ENCODE measurements at places on chromosomes 2 and 18.

- DNase-seq: no peak
Observed at GRCh38 chr2:187875261-187876141, 321.3 kb upstream of the TFPI start.

DNA sequence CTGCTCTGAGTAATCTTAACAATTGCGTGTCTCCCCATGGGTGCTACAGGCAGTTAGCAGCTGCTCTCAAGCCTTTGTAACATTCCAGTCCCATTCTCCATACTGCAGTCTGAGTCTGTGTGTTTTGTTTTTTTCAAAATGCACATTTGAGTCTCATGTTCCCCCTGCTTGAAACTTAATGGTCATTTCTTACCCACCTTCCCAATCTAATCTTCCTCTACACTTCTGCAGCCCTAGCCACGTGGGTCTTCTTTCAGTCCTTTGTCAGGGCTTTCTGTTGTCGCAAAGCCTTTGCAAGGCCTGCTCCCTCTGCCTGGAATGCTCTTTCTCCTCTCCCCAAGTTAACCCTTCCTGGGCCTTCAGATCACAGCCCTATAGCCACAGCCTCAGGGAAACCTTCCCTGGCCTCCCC, 24.5 kb downstream of the ELAC1 start:
- DNase-seq: no peak

GRCh38 chr2:7552825-7553570, 635.8 kb downstream of the RNF144A start:
- DNase-seq: no peak

DNA sequence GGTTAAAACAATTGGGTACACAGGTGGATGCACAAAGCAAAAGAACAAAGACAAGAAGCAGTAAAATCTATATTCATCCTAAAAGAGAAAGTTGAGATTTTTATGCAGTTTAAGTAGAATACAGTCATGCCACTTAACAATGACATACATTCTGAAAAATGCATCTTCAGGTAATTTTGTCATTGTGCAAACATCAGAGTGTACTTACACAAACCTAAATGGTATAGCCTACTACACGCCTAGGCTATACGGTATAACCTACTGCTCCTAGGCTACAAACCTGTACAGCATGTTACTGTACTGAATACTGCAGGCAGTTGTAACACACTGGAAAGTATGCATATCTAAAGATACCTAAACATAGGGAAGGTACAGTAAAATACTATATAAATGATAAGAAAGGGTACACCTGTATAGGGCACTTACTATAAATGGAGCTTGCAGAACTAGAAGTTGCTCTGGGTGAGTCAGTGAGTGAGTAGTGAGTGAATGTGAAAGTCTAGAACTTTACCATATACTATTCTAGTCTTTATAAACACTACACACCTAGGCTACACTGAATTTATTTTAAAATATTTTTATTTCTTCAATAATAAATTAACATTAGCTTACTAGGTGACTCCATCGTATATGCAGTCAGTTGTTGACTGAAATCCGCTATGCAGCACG, 132.9 kb downstream of the BARD1 start:
- DNase-seq: no peak

DNA sequence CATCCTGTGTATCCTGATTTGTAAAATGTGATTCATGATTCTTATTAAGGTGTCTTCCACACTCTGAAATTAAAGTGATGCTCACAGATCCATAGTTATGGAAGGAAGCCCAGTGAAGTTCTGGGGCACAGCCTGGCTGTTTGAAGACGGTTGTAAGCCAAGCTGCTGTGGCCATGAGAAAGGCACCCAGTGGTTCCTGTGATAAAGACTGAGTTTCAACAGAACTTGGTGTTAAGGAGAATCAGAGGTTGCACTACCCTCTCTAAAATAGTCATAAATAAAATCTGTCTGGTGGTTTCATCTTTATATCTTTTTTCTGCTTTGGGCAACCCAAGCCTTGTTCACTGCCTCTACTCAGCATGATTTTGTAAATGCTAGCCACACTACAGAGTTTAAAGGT, 32.2 kb upstream of the SPOPL start:
- no peak for DNase-seq

GRCh38 chr2:188091220-188091619, 200.5 kb upstream of the GULP1 start:
- no peak for DNase-seq

DNA sequence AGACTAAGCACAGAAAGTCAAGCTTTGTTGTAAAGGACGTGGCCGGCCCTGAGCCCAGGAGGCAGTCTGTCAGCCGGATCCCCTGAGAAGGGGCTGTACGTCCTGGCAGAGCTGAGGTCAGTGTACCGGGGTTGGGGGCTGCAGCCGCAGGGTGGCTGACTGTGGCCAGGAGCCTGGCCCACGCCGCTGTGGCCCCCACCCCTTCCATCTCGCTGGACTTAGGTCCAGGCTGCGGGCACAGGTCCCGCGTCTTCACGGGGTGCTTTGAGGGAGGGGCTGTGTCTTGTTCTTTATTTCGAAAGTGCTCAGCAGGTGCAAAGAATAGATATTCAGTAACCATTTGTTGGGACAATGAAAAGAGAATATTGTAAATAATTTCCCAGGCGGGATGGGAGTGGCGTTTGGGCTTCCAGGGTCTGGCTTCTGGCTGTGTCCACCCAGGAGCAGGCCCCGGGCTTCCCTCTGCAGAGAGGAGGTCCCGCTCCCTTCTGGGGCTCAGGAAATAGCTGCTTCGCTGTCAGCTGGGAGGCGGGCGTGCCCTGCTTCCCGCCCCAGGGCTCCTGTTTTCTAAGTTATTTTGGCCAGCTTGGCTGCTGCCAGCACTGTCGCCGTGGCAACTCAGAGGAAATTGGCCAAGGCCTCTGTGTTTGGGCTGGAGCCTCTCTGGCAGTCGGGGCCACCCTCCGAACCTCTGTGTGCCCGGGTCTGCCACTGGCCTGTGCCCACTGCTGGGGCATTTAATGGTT, 7.4 kb downstream of the NFATC1 start:
- DNase-seq: peak; percentile 31
